ENCODE measurements at places on chromosomes 1 and 21.

DNA sequence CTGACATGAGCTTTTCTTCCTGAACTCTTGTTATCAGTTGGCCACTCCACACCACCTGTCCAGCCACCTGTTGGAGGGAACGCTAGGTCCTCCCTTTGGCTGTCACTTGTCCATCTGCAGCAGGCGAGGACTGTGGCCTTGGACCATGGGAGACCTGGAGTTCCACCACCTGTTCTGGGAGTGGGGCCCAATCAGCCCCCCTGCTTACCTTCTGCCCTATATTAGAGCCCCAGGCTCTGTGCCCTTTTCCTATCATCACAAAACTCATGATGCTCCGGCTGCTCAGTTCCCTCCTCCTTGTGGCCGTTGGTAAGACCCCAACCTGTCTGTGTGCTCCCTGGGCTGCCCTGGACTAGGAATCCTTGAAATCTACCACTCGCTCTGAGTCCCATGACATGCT, at the start of gene CELA3A:
CELA3A (plus strand) TSS at position 249 of the 400 bp plus-strand sequence; CDS start at position 267, 18 bp downstream.
- no peak for DNase-seq

GRCh38 chr1:202807926-202808757, at the start of gene KDM5B:
KDM5B (minus strand) TSS chr1:202808421; CDS start chr1:202808305, 116 bp downstream.
- DNase-seq, result peak; percentile 87

- DNase-seq, result peak; percentile 99
Observed at GRCh38 chr1:204411451-204412204, at the start of gene PPP1R15B. PPP1R15B (minus strand) TSS chr1:204411817; CDS start chr1:204411411, 406 bp downstream.

- no peak for DNase-seq
Observed at GRCh38 chr1:228090613-228091081, 8.1 kb downstream of the ARF1 start.

GRCh38 chr21:41405321-41405720, 20.7 kb upstream of the MX1 start:
- no peak for DNase-seq

DNA sequence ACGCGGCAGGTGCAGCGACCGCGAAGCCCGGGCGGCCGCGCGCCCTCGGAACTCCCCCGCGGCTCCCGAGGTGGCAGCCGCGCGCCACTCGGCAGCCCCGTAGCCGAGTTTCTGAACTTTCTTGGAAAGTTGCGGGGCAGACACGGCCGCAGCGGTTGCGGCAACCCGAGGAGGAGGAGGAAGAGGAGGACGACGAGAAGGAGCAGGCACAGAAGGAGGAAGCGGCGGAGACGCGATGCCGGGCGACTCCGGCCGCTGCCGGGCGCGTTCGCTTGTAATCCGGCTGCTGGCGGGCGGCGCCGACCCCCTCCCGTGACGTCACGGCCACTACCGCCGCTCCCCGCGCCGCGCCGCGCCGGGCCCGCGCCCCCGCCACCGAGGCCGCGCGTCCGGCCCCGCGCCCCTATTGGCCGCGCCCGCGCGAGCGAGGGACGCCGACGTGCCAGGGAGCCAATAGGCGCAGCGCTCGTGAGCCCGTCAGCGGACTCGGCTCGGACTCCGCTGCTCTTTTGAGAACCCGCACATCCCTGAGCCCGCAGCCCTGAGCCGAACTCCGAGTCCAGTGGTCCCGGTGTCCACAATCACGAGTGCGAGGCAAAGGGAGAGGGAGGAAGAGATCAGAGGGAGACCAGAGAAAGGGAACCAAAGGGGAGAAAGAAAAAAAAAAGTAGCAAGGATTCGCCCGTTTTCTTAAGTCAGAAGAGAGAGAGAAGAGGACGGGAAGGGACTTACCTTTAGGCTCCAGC, 736 bp upstream of the BARHL2 start:
- DNase-seq, result peak; percentile 73

Measured in mesendoderm (in vitro differentiated cells).